ENCODE measurements at places on chromosomes 2 and 18. TPM values are rescaled to one million over a fixed set of nuclear protein-coding genes. Genes with fewer than 3 reads are reported as not detected.
A peak's percentile ranks its signal among the peaks of the same experiment; 100 is the strongest.

TUBA3E gene
- total RNA-seq, result 13.0 TPM

- DNase-seq, result peak; percentile 75
Measured at GRCh38 chr2:174778085-174778981, 14.1 kb upstream of the CHRNA1 start.

- DNase-seq, result no peak
Measured at GRCh38 chr18:38557006-38557405, 991.4 kb upstream of the CELF4 start.

DNA sequence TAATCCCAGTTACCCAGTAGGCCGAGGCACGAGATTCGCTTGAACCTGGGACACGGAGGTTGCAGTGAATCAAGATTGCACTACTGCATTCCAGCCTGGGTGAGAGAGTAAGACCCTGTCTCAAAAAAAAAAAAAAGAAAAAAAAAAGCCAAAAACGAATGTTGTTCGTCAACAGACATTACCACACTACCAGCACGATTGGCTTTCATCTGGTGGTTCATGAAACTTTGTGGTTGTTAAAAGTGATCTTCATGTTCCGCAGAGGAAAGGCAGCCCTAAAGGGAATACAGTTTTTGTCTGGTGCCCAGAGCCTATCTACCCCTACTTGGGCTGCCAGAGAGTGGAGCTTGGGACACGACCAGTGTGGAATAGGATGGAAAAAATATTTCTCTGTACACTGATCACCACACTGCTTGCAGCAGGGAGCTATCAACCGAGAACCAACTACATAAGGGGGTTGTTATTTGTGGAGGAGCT, 13.6 kb upstream of the CXCR4 start:
- DNase-seq, result no peak

DNA sequence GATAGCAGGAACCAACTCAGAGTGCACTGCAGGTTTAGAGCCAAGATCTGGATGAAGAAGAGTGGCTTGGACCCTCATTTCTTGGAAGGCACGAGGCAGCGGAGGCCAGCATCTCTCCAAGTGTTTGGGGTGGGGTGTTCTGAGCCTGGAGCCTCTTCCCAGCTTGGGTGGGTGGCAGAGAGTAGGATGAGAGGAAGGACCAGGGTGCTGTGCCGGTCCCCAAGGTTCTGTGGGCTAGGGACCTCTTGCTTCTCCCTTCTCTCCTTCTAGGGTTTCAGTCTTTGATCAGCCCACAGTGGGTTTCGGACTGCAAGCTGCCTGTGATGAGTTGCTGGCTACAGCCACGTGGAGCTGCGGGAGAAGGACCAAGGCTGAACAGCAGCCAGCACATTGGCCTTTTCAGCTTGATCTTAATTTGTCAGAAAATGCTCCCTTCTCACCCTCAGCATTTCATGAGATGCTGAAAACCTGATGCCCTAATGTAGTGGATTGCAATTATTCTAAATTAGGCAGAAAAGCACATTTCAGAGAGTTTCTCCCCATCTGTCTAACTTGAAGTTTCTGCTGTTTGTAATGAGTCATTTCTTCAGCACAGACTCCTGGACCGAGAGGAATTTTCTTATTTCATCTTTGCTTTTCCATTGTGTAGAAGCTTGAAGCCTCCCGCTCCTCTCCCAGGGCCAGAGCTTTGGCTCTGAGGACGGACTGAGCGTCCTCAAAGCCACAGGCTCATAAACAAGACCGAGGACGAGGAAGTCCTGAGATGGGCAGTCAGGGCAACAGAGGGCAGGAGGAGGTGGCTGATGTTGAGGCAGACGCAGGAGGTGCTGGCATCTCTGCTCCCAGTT, 99.1 kb upstream of the HDAC4 start:
- peak; percentile 58 for DNase-seq

- DNase-seq, result no peak
Measured at GRCh38 chr2:126832757-126833156, 65.9 kb upstream of the TEX51 start.

Measured in right cardiac atrium (tissue), 5 donors.